ENCODE measurements at places on chromosomes 16 and 17.

- no peak for DNase-seq
Observed at GRCh38 chr16:82298472-82298871, 128.4 kb upstream of the MPHOSPH6 start.

- no peak for DNase-seq
Observed at GRCh38 chr17:37752482-37752881, 7.6 kb upstream of the HNF1B start.

- DNase-seq = peak; percentile 14
Observed at GRCh38 chr17:34827008-34827407, 134.3 kb downstream of the CCT6B start.

GRCh38 chr17:13851889-13852288 lies 217.4 kb upstream of the COX10 start:
- DNase-seq = no peak

- no peak for DNase-seq
Observed at GRCh38 chr17:8502126-8502525, 66.4 kb downstream of the NDEL1 start.

- no peak for DNase-seq
Observed at GRCh38 chr16:20175358-20175757, 101.7 kb upstream of the GPR139 start.

DNA sequence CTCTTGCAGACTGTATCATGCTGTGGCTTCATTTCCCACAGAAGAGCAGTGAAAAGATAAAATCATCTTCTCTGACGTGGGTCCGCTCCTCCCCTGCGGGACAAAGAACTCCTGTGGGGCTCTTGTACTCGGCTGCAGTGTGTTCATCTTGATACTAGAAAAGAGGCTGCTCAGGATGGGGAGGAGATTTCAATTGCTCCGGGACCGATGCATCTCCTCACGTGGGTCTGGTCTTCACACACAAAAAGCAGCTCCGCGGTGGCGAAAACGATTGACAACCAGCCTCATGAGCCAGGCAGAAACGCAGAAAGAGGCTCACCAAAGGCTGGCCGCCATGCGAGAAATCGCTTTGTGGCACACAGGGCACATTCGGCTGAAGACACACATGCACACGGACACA lies 14.4 kb upstream of the KCNJ18 start:
- no peak for DNase-seq

- no peak for DNase-seq
Observed at GRCh38 chr16:54444851-54445458, 158.4 kb upstream of the IRX3 start.

GRCh38 chr16:87955302-87956097 lies 4.3 kb downstream of the BANP start:
- DNase-seq = no peak

GRCh38 chr17:79444198-79444597 lies 166.7 kb downstream of the RBFOX3 start:
- no peak for DNase-seq

DNA sequence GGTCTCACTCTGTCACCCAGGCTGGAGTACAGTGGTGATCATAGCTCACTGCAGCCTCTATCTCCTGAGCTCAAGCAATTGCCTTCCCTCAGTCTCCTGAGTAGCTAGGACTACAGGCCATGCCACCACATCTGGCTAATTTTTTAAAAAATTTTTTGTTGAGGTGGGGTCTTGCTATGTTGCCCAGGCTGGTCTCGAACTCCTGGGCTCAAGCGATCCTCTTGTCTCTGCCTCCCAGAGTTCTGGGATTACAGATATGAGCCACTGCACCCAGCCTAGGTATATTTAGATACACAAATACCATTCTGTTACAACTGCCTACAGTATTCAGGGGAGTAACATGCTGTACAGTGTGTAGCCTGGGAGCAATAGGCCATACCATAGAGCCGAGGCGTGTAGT lies 14.3 kb downstream of the POLR3E start:
- DNase-seq = no peak

GRCh38 chr17:65173284-65173793 lies 36.2 kb downstream of the RGS9 start:
- DNase-seq = peak; percentile 52

GRCh38 chr17:12603566-12603965 lies 62.1 kb upstream of the MYOCD start:
- DNase-seq = no peak
